ENCODE measurements at places on chromosomes 16 and 17.

DNA sequence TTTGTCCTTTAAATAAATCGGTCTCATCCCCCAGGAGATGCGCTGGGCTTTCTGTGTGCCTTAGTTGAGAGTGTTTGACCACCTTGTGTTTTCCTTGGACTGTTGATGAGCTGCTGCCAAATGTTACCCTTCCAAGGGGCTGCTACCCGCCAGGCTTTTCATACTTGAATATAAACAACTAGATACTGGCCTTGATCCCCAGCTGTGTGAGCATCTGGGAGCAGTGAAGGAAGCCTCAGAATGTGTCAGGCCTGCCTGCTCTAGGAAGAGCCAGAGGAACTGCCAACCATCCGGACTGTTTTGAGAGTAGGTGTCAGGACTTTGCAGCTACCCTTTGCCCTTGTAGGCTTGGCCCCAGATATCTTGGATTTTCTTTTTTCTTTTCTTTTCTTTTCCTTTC lies 57.8 kb downstream of the LDHD start:
- DNase-seq = no peak

GRCh38 chr16:71780521-71781089 lies 28.0 kb downstream of the AP1G1 start:
- DNase-seq = no peak

DNA sequence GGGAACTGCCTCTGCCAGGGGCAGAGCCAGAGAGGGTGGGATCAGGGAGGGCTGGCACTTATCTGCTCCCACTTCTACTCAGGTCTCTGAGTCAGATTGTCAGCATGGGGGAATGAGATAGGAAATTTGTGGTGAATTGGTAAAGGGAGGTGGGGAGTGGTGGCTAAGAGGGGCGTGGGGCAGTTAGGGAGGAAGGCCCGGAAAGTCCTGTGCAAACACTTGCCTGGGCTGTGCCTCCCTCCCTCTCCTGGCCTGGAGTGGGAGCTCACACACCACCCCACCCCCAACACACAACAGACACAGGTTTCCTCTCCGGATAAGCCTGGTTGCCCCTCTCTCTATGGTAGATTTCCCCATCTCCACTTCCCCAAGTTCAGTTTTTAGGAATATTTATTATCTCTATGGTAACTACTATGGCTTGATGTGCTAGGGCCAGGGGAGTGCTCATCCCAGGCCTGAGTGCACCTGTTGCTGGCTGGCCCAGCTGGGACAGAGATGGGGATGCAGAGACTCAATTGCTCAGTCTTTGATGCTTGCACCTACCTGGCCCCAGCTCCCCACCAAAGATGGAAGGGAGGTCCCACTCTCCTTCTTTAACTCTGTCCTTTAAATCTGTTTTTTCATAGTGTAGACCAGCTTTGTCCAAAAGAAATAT lies 2.7 kb downstream of the SPNS2 start:
- DNase-seq = no peak

- no peak for DNase-seq
Observed at GRCh38 chr17:1482680-1483079, 9.8 kb downstream of the MYO1C start.

GRCh38 chr16:49494891-49495566 lies 121.4 kb downstream of the C16orf78 start:
- DNase-seq = no peak

- DNase-seq = no peak
Observed at GRCh38 chr16:19239511-19240155, 45.9 kb upstream of the CLEC19A start.

GRCh38 chr17:68446626-68447041 lies 10.7 kb downstream of the WIPI1 start:
- no peak for DNase-seq

DNA sequence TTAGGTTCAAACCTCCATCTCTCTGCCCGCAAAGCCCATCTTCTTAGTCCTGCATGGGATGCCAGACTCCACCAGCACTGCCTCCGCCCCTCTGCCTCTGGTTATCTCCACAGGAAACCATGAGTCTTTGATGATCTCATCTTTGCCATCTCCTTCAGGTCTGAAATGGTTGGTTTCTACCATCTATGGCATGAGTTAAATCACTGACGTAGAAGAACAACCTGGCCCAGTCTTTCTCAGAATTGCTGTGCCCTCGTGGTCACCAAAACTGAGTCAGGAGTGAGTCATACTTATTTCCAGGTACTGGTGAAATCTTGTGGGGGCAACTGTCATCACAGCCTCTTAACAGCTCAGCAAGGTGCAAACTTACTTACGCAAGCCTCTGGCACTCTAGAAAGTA lies 468.7 kb upstream of the C16orf82 start:
- DNase-seq = no peak

DNA sequence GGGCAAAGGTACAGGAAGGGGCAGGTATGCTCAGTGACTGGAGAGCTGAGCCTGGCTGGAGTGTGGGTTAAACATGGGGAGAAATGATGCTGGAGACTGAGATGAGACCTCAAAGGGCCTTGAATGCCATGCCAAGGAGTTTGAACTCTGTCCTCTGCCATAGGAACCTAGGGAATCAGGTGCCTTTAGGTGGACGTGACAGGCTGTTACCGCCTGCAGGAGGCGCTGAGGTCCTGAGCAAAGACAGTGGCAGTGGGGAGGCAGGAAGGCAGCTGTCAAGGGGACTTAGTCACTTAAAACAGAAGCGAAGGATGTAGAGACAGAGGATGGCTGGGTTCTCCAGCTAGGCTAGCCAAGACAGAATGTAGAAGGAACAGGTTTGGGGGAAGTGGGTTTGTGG lies 9.1 kb downstream of the PSMB3 start:
- DNase-seq = peak; percentile 14

DNA sequence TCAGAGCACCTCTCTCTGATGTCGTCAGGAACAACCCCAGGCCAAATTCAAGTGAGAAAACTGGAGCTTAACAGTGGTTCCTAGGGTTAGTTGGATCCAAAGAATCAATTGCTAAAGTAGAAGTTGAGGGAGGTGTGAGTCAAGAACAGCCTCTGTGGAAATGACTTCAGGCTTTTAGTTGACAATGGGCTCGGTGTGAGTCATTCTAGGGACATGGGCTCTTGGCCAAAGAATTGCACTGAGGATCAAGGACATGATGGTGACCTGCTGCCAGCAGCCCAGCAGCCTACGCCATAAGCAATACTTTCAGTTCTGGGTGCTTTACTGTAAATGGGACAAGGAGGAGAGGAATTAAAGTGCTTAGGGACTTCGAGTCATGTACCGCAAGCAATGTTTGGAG lies 32.1 kb upstream of the SMURF2 start:
- DNase-seq = peak; percentile 90

GRCh38 chr16:27321013-27321915 lies 7.5 kb downstream of the IL4R start:
- DNase-seq = peak; percentile 69

- peak; percentile 58 for DNase-seq
Observed at GRCh38 chr16:65117811-65118448, 3.9 kb downstream of the CDH11 start.

- DNase-seq = peak; percentile 41
Observed at GRCh38 chr16:58409316-58409973, 17.2 kb downstream of the GINS3 start.

- DNase-seq = no peak
Observed at GRCh38 chr17:61361084-61361483, 38.6 kb upstream of the TBX2 start.

DNA sequence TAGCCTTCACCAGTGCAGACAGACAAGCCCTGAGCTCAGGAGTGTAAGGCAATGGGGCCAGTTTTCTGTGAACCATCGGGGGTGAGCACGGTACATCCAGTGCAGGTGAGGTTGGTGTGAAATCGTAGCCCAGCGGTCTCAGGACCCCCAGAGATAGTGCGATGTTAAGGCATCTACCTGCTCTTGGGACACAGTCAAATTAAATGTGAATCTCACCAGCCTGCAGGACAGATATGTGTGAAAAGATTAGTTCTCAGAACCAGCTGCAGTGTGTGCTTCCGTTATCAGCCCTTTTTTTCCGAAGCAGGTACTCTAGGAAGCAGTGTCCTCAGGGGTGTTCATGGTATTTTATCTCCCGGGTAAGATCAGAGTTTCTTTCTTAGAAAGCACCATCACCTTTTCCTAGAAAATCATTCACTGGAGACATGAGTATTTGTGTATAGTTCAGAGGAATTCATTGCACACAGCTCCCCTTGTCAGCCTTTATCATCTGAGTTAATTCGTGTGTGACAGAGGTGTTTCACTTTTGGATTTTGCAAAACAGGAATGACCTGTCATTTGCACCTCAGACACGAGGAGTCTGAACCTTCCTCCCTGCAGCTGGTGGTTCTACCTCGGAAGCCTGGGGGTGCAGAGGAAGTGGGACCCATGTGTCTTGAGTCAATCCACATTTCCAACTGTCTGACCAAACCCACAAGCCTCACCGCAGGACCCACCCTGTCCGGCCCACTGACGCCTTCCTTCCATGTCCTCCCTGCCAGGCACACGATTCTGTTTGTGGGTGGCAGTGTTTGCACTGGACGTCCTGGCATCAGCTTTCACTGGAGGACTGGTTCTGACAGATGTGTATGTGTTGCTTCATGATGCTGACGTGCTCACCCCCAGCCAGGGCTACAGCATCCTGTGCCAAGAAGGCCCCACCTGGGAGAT lies 107.8 kb downstream of the CLEC16A start:
- DNase-seq = peak; percentile 61

DNA sequence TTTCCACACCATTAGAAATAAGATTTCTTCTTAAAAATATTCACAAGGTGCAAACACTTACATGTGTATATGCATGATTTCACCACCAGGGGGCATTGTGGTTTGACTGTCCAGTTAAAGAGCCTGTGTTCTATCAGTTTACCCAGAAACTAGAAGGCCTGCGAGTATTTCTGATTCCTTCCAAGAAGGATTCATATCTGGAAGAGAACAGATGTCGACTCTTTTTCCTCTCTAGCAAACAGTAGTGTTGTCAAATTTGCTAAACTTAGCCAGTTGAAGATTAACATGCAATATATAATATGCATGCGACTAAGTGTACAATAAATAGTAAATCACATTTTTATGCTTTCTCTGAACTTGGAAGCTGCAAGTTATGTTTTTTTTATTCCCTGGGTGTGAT lies 404.1 kb downstream of the WWOX start:
- DNase-seq = peak; percentile 65

DNA sequence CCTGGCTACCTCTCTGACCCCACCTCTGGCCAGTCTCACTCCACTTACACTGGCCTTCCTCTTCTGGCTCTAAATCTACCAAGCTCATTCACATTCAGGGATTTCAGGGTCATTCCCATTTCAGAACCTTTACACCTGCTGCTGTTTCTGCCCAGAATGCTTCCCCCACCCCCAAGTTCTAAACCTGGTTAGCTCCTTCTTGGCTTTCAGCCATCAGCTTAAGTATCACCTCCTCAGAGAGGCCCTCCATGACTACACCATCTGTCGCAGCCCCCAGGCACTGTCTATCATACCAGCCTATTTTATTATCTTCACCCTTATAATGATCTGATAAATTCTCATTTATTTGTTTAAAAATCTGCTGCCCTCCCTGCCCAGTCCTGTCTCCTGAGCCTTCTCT lies 23.3 kb upstream of the NGFR start:
- no peak for DNase-seq

- no peak for DNase-seq
Observed at GRCh38 chr17:48503747-48504146, 27.1 kb downstream of the HOXB1 start.

DNA sequence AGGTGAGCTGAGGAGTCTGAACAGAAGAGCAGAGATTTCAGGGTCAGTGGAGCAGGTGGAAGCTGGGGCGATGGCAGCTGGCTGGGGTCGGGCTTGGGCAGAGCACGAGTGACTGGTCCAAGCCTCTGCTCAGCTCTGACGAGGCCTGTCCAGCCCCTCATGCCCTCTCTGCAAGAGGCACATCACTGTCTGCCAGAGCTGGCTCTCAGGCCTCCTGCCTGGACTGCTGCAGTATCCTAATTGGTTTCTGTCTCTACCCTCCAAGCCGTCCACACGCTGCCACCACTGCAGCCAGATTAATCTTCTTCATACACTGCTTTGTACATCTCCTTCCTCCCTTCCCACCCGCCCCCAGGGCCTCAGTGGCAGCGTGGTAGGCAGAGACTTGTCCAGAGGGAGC lies 25.4 kb downstream of the CACNA1G start:
- no peak for DNase-seq

DNA sequence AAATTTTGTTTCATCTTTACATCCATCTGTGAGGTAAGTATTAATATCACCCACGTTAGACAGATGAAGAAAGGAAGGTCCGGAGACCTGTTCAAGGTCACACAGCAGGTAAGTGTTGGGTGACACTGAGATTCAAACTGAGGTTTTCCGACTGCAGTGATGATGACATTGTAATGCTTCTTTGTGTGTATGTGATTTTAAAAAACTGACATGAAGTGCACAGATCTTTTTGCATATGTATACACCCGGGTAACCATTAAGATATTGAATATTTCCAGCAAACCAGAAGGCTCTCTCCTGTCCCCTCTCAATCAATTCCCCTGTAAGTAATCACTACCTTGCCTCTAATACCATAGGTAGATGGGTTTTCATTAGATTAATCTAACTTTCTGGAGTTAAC lies 1.5 kb upstream of the TANC2 start:
- DNase-seq = no peak

DNA sequence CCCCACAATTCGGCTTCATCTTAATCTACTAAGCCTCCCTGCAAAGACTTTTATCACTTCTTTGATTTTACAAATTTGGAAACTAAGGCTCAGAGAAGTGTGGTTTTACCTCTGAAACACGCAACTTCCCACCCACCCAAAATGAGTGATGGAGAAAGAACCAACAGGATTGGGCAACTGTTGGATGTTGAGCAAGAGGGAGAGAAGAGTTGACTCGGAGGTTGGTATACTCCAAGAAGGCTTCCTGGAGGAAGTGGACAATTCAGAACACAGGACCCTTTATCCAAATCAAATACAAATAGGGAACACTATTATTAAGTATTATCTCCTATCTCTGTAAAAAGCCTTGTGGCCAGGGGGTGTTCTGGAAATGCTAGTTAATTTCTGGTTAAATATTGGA lies 323.0 kb downstream of the C16orf95 start:
- DNase-seq = no peak

DNA sequence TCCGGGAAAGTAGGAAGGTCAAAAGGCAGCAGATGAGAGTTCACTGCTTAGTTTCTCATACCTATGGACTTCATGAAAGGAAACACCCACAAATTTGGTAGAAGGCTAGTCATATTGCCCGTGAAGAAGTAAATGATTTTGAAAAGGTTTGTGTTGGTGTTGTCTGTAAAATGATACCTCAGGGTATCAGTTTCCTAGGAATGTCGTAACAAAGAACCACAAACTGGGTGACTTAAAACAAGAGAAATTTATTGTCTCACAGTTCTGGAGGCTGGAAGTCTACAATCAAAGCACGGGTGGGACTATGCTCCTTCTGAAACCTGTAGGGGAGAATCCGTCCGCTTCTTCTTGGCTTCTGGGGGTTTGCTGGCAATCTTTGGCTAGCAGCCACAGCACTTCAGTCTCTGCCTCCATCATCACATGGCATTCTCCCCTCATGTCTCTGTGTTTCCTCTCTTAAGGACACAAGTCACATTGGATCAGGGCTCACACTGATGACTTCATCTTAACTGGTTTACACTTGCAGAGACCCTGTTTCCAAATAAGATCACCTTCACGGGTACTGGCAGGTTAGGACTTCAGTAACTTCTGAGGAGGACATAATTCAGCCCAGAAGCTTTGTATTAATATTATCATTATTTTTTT lies 2.0 kb upstream of the NAE1 start:
- DNase-seq = no peak

- peak; percentile 92 for DNase-seq
Observed at GRCh38 chr16:12458591-12459358, 344.9 kb downstream of the CPPED1 start.

All from suppressor macrophage (primary cell).